ENCODE measurements at places on chromosomes 16 and 17.
A peak's percentile ranks its signal among the peaks of the same experiment; 100 is the strongest.

GRCh38 chr16:86814256-86814655, 235.9 kb downstream of the FOXL1 start:
- no peak for DNase-seq

- DNase-seq = no peak
These were observed 32.6 kb downstream of the TMEM100 start for GRCh38 chr17:55690105-55690508.

DNA sequence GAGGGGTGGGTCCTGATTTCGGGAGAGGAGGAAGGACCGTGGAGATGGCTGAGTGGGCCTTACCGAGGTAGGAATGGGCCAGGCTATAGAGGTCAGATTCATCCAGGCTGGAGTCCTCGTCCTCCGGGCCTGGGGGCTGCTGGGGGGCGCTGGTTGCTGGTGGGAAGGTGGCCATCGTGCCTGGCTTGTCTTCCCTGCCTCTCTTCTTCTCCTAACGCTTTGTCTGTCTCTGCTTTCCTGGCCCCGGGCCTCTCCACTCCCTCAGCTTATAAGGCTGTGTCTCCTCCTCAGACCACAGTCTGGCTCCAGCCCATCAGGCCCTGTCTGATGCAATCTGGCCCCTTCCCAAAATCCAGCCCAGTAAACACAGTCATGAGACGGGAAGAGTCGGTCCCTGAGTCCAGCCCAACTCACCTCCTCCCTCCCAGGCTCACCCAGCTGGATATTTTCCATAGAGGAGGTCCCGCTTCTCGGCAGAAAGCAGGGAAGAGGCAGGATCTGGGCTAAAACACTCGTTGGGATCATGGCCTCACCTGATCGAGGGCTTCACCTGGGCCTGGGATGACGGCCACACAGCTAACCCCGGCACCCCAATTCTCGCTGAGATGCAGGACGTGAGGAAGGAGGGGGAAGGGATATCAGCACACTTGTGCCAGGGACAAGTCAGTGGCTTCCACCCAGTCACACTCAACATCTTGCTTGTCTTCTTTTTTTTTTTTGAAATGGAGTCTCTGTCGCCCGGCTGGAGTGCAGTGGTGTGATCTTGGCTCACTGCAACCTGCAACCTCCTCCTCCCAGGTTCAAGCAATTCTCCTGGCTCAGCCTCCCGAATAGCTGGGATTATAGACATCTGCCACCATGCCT, at the start of gene NUPR1:
Gene NUPR1 (minus strand): TSS at position 242 of the 864 bp plus-strand sequence. CDS start 67 bp downstream, at position 175.
- DNase-seq = no peak

DNA sequence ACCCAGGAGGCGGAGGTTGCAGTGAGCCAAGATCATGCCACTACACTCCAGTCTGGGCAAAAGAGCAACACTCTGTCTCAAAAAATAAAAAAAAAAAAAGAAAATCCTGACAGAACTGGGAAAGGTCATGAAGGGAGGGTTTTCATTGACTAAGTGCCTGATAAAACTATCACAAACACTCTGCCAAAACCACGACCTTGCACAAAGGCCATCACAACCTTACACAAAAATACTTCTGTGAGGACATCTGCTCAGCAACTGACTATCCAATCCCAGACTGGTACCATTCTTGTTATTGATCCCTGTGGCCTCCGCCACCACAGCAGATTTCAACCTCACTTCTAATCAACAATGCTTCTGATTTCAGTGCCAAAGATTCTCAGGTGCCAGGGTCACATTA, 40.1 kb downstream of the MPHOSPH6 start:
- no peak for DNase-seq

DNA sequence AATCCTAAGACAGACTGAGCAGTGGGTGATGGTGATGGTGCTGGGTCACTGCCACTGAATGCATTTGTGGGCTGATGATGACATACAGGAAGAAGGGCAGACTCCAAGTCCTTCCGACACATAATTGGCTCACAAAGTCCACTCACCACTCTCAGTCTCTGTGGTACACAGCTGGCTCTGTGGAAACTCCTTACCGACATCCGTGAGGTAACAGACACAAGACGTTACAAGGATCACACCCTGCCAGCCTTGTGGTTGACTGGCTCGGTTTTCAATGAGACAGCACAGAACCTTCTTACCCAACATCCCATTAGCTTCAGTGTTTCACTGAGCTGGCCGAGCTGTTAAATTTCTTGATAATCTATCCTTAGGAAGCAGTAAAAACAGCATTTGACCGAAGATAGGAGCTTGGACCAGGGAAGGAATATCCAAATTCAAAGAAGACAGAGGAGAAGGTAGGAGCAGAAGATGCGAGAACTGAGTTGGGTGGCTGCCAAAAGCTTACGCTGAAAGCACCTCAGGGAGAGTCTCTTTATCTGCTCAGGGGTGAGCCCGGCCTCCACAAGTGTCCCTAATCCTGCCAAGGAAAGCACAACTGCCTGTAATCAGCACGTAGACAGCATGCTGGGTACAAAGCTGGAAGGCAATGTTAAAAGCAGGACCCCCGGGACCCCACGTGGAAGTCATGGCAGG, 5.5 kb upstream of the MXRA7 start:
- DNase-seq = no peak

- DNase-seq = no peak
These were observed 14.0 kb downstream of the SUPT6H start for GRCh38 chr17:28675980-28676379.

DNA sequence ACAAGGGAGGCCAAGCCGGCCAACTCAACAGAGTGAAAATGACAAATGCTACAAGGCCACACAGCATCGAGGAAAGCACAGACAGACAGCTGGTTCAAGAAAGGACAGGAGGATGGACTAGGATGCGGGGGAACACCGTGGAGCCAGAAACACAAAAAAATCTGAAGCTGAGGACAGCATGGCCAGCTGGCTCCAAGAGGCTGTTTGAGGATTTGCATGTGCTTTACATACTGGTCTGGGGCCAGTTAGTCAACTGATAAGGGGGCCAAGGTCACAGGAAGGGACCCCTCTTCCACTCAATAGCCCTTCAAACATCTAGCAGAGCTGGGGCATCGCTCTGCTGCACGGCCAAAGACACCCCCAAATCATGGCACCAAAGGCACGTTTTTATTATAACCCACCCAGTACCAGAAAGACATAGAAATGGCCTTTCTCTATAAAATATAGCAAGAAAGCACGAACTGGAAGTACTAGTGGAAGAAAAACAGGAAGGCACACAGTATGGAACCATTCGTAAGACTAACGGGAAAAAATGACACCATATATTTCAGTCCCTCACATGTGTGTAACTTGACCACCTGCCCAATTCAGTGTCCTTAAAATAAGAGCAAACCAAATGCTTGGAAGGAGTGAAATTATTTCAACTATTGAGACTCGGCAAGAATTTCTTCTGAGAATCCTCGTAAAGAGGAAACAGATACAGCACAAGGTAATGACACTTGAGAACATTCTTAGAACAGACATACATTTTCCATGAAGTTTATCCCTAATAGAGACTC, 7.8 kb upstream of the SRL start:
- no peak for DNase-seq

- DNase-seq = no peak
These were observed 39.3 kb downstream of the SMG6 start for GRCh38 chr17:2264067-2264860.

GRCh38 chr17:34760931-34761495, 181.6 kb downstream of the TMEM132E start:
- no peak for DNase-seq

GRCh38 chr16:28192806-28193529, 18.8 kb downstream of the XPO6 start:
- no peak for DNase-seq

GRCh38 chr16:87040169-87041117, 276.7 kb downstream of the C16orf95 start:
- no peak for DNase-seq

DNA sequence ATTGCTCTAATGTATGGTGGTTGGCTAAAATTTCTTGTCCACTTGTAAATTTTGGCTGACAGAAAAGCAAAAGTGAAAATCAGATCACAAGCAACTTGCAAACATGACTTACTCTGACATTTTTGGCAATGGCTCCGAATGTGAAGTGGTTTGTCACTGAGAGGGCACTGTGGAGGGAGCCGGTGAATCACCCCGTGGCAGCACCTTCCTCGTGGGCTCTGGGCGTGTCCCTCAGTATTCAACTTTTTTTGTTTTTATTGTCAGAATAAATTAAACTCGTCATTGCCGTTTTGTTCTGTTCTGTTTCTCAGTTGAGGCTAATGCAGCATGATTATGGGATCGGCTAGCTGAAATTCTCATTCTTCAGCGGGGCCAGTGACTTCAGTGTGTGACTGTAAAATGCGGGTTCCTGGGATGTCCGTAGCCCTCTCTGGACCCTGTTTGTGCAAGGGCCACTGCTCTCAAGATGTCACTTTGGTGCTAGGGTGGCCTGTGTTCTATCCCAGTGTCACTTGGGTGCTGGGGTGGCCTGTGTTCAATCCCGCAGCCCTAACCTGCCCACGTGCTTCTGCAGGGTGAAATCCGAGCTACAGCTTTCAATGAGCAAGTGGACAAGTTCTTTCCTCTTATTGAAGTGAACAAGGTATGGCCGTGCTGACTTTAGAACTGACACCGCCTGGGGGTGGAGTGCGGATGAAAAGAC, 48.8 kb downstream of the RPA1 start:
- no peak for DNase-seq

DNA sequence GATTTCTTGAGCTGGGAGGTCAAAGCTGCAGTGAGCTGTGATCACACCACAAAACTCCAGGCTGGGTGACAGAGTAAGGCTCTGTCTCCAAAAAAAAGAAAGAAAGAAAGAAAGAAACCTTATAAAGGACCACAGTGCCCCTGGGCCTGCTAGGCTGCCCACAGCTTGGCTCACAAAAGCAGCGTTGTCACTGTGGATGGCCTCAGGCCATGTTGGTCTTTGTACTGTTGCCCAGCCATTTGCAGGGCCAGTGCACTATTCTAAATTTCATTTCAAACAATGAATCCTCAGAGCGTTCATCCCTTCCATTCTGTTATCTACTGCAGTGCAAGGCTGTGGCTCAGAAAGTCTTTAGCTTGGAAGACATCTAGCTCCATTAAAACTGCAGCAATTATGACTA, 208.4 kb downstream of the SLC39A11 start:
- peak; percentile 36 for DNase-seq

DNA sequence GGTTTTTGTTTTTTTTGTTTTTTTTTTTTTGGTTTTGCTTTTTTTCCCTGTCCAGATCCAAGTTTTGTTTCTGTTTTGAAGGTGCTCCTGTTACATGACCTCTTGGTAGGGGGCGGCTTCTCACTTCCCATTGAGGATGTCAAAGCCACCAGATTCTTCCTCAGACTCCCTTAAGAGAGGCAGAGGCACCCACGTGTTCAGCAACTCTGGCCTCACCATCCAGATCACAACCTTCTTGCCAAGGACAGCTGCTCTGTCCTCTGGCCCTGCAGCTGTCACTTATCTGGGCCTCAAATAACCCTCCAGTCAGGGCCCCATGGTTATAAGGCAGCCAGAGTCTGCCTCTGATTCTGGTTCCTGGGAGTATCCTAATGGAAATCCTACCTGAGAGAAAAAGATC, 208.5 kb downstream of the STX8 start:
- peak; percentile 25 for DNase-seq

DNA sequence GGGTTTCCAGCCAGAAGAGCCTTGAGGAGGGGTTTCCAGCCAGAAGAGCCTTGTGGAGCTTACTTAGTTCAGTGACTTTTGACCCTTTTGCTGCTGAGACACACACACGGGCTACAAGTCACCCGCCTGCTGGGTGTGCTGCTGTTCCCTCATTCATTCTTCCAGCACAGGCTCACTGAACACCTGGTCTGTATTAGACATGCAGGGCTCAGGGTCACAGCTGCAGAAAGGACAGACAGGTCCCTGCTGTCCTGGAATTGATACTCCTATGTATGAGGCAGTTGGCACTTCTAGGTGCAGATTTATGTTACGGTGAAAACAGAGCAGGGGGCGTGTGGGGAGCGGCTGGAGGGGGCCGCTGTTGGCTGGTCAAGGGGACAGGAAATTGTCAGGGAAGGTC, 6.8 kb downstream of the CACNG4 start:
- DNase-seq = no peak

GRCh38 chr16:55734665-55735064, 78.9 kb downstream of the SLC6A2 start:
- DNase-seq = no peak

DNA sequence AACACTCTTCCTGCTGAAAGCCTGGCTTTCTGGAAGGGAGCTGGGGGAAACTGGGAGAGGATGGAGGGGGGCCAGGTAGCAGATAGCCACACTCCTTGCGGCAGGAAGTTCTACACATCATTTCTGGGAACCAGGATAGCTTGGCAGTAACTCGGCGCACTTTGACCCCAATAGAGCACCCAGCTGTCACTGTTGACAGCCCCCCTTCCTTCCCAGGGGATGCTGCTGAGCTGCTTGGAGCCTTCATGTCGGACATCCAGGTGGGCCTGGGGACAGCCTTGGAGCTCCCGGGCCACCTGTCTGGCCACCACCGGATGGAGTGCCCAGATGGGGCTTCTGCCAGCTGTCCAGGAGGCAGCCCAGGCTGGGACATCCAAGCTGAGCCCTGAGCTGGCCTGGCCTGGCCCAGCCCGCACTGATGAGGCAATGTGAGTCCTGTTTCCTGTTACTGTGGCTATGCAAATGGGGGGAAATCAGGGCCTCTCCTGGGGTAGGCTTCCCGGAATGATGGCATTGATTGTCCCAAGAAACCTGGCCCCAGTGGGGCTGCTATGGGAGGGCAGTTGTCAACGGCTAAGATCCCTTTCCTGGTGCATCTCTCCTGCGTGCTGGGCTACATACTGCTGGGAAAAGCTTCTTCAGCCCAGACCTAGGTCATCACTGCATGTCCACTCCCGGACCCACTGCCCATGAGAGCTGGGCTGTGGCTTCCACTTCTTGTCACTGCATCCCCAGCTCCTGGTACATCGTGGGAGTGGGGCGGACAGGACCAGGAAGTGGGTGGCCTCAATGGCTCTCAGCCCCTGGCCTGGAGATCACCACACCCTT, 50.0 kb downstream of the SOCS1 start:
- no peak for DNase-seq

DNA sequence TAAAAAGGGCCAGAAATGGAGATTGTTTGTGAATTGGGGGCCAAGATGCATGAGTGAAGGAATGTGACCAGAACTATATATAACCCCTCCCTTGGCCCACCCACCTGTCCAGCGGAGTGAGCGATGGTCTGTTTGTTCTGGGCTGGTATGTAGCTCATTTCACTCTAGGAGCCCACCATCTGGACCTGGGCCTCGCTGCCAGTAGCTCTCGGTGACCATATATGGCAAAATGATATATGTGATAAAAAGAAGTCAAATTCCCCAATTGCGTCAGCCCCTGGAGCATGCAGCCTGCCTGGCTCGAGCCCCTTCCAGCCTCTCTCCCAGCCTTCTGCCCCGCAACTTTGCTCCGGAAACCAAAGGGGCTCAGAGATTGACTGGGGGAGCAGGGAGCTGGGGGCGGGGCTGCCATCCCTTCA, 47.3 kb downstream of the CCDC42 start:
- no peak for DNase-seq

Data from NCI-H146 (cell line).